ENCODE measurements at places on chromosomes 7 and 10. TPM values are rescaled to one million over a fixed set of nuclear protein-coding genes. Genes with fewer than 3 reads are reported as not detected.

GRCh38 chr10:105597312-105597711, 956.2 kb downstream of the SORCS3 start:
- no peak for DNase-seq

DNA sequence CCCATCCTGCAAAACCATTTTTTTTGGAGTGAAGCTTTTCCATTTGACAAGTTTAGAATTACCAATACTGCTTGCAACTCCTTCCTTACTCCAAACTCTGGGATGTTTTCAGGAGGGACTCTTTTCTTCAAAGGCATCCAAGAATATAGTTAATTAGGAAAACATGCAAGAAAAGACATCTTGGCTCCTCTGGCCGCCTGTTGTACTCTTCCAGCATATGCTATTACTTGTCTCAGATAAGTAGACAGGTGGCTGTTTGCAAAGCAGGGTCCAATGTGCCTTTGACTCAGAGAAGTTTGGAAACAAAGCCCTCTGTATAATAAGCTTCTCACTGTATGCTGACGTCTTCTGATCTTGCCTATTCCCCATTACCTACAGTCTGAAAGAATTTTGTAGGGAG, 746.5 kb downstream of the AUTS2 start:
- no peak for DNase-seq

DNA sequence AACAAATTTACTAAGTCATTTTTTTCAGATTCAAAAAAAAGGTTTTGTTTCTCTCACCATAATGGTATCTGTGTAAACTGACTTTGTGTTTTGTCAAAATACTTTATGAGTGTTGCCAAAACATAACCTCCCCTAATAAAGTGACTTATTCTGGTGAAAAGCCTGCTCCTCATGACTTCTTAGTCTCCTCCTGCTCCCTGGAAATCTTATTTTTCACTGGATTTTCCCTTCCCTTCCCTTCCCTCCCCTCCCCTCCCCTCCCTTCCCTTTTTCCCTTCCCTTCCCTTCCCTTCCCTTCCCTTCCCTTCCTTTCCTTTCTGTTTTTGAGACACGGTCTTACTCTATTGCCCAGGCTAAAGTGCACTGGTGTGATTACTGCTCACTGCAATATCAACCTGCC, 650.1 kb upstream of the GHITM start:
- no peak for DNase-seq

- no peak for DNase-seq
Observed at GRCh38 chr7:68155676-68156075, 1159.0 kb downstream of the TYW1 start.

DNA sequence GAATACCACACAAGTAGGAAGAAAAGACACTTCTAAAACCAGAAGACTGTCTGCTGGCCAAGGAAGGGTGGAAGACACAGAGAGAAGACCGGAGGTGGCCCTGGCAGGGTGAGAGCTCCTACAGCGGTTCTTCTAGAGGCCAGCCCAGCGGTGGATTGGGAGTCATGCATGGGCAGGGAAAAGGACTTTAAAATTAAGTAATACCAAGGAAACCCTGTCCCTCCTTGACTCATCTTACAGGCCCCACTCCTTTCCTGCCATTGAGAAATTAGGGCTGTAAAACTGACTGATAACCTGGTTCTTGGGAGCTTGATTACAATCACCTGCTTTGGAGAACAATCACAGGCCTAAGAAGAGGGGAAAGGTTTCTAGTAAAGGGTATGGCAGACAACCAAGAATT, 16.1 kb downstream of the CALML3 start:
- no peak for DNase-seq

GRCh38 chr7:50226669-50227068, 77.8 kb upstream of the IKZF1 start:
- no peak for DNase-seq

DNA sequence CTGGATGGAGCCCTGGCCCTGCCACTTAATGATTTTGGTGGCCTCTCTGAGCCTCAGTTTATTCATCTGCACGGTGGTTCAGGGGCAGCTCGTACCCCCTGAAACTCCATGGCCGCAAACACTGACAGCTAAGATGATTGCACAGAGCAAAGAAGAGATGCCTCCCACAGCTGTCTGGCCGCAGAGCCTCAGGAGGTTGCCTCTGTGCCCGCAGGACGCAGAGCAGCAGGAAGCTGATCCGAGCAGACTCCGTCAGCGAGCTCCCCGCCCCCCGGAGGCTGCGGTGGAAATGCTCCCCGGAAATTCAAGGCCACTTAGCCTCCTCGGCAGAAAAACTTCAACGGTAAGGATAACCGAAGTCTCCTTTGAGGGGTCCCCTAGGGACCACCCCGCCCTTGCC, 30.2 kb upstream of the C10orf53 start:
- no peak for DNase-seq

DNA sequence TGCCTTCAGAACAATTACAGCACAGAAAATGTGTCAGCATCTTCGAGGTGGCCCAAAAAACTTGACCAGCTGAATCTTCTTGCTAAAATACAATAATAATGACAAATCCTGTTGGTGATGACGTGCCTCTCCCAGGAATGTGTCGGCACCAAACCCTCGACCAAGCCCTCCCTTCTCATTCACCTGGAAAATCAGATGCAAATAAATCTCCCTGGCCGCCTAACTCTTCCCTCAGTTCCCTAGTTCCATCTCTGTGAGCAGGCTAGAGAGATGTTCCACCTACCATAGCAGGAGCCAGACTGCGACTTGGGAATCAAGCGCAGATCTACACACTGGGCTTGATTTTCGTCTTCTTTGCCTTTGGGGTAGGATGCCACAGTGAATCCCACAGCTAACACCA, 4.1 kb downstream of the PRSS1 start:
- DNase-seq = no peak

DNA sequence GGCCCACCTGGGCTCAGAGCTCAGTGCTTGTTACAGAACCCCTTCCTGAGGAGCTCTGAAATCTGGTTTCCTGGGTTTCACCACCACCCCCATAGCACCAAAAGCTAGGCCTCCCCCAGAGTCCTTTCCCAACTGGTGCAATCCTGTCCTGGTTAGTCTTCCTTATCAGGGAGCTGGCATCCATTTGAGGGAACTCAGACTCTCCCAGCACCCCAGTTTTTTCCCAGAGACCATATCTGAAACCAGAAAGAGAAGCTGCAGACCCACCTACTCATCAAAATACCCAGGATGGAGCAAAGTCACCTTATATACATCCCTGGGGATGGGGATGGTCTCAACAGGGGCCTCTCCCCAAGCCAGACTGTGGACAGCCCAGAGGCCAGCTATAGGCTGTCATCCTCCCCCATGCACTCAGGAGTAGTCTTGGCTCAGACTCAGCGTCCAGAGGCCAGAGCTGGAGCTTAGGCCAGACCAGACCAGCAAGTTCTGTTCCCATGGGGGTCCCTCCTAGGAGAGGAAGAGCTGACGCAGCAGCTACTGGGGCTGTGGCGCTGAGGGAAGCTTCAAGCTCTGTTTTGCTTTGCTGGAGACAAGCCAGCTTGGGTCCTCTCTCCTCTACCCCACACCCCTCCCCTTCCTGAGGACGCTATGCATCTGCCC, 3.0 kb downstream of the TBATA start:
- no peak for DNase-seq

- DNase-seq = peak; percentile 89
Observed at GRCh38 chr10:69434169-69434568, 17.1 kb upstream of the TSPAN15 start.

GRCh38 chr10:101284101-101284743, 55.0 kb upstream of the LBX1 start:
- no peak for DNase-seq

- DNase-seq = peak; percentile 71
Observed at GRCh38 chr7:12951397-12951801, 264.0 kb downstream of the ARL4A start.

- DNase-seq = no peak
Observed at GRCh38 chr7:2041496-2042367, 191.0 kb downstream of the MAD1L1 start.

GRCh38 chr7:149633976-149634945, 136.7 kb upstream of the ZNF746 start:
- DNase-seq = no peak

DNA sequence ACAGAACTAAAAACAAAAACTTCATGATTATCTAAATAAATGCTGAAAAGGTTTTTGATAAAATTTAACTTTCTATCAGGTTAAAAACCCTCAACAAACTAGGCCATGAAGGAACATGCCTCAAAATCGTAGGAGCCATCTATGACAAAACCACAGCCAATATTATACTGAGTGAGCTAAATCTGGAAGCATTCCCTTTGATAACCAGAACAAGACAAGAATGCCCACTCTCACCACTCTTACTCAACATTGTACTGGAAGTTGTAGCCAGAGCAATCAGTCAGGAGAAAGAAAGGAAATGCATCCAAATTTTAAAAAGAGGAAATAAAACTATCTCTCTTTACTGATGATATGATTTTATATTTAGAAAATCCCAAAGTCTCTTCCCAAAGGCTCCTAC, 228.7 kb downstream of the CHRM2 start:
- DNase-seq = peak; percentile 40

- DNase-seq = peak; percentile 92
Observed at GRCh38 chr10:119209035-119209735, 1.8 kb downstream of the GRK5 start.

DNA sequence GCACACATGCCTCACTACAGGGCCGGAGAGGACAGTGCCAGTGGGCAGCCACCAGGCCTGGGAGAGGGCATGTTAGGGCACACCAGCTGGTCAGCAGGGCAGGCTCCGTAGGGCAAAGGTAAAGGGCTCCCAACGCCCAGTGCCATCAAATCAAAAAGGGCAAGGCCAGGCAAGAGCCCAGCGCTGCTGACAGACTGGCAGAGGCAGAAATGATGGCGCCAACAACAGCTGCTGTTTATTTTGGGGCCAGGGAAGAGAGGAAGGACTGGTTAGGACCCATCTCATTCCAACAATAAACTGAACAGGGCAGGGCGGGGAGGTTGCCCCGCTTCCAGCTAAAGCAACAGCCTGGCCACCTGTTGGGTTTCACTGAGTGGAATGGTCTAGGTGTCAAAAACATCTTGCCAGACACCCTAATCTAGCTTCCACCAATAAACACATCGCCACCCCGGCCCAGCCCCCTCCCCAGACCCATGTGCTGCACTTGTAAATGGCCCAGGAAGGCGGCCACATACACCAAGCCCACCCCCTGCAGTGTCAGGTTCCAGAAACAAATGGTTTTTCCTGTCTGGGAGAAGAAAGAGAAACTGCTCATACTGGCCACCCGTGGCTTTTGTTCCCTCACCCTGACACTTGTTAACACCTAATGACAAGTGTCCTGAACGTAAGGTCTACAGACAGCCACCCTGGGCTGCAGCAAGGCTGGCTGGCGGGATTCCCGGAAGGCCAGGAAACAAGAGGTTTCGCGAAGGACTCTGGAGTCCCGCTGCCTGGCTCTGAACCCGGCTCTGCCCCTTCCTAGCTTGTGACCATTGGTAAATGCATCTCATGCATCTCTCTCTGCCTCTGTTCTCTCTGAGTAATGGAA, 15.3 kb downstream of the SH3PXD2A start:
- no peak for DNase-seq

GRCh38 chr10:31927884-31928548, 615 bp downstream of the ARHGAP12 start:
- DNase-seq = peak; percentile 47

GRCh38 chr7:47577321-47577919, 4.5 kb downstream of the TNS3 start:
- peak; percentile 60 for DNase-seq

Gene CCL24
- not detected for total RNA-seq

Gene ATP6V0A4
- under 0.01 TPM for total RNA-seq

Gene ST8SIA6
- not detected for total RNA-seq

Gene PTF1A
- total RNA-seq = not detected

Gene IDI1
- 114 TPM for total RNA-seq

Gene NAT16
- not detected for total RNA-seq

Gene HOXA10
- total RNA-seq = 47.1 TPM

Gene TYW1B
- 2.3 TPM for total RNA-seq

Gene GLI3
- 4.3 TPM for total RNA-seq

Gene TEX36
- total RNA-seq = not detected

Gene VKORC1L1
- total RNA-seq = 13.9 TPM

Gene FGFR2
- total RNA-seq = 0.86 TPM

Gene AHR
- 35.4 TPM for total RNA-seq

Gene ACSM6
- not detected for total RNA-seq

Measured in fibroblast of villous mesenchyme (primary cell).